ENCODE measurements at places on chromosomes 3 and 15.

GRCh38 chr3:68802111-68802870, 130.1 kb downstream of the TAFA4 start:
- no peak for DNase-seq

DNA sequence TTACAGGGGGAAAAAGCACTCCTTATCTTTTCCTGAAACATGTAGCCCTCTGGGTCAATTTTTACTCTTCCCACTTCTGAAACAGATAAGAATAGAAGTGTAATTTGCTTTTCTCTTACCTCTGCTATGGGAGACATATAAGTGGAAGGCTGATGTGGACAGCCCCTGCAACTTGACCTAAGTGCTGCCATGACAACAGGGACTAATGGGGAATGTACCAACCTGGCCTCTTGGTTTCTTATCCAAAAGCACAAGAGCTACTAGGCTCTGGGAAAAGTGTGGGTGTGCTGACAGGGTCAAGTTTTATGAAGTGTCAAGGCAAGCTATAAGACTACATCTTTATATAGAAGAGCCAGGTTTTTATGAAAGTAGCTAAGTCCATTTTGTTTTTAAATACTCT, 1246.5 kb downstream of the OTOL1 start:
- DNase-seq = no peak

GRCh38 chr15:69643971-69644370, 191.4 kb downstream of the RPLP1 start:
- no peak for DNase-seq

DNA sequence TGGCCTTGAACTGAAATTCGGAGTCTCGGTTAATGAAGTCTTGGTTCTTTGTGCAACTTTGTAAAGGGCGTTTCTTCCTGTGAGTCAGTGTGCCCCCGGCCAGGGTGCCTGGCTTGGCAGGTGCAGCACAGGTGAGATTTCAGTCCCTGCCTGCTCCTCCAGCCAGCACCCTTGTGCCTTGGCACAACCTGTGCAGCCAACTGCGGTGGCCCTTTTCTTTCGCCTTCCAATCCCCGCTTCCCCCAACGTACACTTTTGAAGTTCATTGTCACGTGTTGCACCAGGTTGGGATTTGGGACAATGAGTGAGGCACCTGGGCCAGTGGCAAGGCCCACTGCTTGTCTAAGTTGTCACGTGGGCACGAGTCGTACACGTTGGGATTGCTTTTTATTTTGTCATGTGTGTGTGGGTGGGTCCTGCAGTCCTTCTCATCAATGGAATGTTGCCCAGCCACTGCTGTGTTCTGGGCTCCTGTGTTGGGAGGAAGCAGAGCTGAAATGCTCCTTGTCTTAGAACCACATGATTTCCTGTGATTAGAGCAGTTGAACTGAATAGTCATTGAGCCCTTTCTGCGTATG, 242.9 kb upstream of the BHLHE40 start:
- no peak for DNase-seq

DNA sequence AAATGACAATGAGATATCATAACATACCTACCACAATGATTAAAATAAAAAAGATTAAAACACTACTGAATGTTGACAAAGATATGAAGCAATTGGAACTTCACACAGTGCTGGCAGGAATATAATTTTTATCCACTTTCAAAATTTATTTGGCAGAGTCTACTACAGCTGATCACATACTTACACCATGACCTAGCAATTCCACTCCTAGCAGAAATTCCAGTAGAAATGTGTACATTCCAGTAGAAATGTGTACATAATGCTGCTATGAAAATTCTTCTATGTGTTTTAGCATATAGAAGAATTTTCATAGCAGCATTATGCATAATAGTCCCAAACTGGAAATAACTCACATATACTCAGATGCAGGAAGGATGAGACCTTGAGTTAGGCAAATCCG, 43.5 kb downstream of the IFT57 start:
- DNase-seq = no peak

- no peak for DNase-seq
Observed at GRCh38 chr3:190443257-190443656, 6.4 kb downstream of the TMEM207 start.

- no peak for DNase-seq
Observed at GRCh38 chr3:122697952-122698620, 17.4 kb downstream of the PARP14 start.
